Hair follicular keratinocyte (primary cell): ENCODE measurements at places on chromosomes 1 and 21. TPM values are rescaled to one million over a fixed set of nuclear protein-coding genes. Genes with fewer than 3 reads are reported as not detected.

ALPL gene
- total RNA-seq, result not detected in 2 replicates

YOD1 gene
- total RNA-seq, result 4.4 and 6.0 TPM in 2 replicates

JUN gene
- total RNA-seq, result 80.9 and 108 TPM in 2 replicates

CDCA8 gene
- 13.4 and 34.4 TPM in 2 replicates for total RNA-seq

MIGA1 gene
- 6.2 and 8.7 TPM in 2 replicates for total RNA-seq

TAF5L gene
- 14.4 and 19.5 TPM in 2 replicates for total RNA-seq

PLA2G2D gene
- total RNA-seq, result not detected in 2 replicates

LYPD8 gene
- not detected in 2 replicates for total RNA-seq

ZMYND12 gene
- 0.49 and 0.70 TPM in 2 replicates for total RNA-seq

S1PR1 gene
- total RNA-seq, result 1.1 and 2.8 TPM in 2 replicates

TRIM67 gene
- total RNA-seq, result not detected in 2 replicates
